ENCODE measurements at places on chromosomes 2 and 18.

DNA sequence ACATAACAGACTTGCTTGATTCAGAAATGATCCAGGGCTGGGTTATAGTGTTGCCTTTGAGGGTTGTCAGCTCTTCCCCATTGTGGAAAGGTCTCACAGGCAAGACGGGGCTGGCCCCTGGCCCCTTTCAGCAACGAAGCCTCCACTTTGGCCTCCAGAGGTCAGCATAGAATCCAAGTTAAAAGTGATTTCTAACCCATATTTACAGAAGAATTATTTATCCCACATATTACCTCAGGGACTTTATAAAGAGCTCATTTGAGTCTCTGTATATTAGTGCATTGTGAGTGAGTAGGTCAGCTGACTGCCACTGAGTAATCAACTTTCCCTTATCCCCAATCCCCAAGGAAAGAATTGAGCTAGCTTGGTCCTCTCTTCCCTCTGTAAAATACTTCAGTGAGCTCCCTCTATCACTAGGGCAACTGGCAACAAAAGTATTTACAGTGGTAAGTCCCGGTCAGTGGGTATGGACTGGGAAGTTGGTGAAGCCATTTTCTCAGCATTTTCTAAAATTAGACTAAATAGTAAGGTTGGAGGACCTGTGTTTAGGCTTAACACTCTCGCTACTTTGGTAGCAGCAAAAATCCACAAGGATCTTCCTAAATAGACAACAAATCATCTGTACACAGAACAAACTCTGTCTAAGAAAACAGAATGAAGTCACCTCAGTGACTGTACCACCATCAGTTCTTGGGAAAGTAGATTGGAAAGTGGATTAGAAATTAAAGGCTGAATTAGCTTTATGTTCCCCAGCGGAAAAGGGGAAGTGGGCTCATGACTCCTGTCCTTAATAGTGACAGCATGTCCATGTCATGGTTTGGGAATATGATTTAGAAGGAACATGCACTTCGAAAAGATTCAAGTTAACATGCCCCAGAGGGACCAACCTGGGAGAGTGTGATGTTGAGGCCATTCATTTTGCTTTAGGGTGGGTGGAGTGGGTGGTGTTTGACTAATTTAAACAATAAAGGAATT lies 171.0 kb upstream of the SIX3 start:
- DNase-seq: no peak

- DNase-seq: no peak
These were observed 26.1 kb upstream of the SEMA4C start for GRCh38 chr2:96895746-96896651.

DNA sequence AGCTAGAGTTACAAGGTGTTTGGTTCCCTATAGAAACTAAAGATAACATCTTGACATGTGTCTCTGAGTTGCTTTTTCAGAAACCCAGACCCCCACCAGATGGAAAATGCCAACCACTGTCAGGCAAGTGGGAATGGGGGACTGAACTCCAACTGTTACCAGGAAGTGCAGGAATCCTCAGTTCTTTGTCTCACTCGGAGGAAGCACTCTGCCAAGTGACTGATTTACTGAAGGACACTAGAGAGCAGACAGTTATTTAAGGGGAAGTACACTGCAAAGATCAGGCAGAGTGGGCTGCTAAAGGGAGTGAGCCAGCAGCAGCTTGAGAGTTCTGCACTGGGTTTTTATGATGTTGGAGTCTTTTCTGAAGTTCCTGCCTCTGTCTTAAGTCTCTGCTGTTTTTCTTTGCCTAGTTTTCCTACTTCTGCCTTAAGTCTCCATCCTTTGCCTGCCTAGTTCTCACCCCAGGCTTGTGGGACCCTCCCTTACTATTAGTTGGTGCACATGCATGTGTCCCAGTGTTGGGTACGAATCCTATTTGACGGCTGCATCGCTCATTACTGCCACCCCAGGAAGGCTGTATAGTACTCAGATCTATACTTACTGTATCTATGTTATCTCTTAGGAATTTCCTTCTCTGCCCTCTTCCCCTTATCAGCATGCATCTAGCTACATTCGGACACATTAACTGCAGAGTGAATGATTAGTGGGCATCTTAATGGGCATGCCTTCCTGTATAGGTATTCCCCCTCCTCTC lies 97.1 kb downstream of the TEX51 start:
- no peak for DNase-seq

- DNase-seq: no peak
These were observed 4.0 kb downstream of the PTPN2 start for GRCh38 chr18:12879840-12880540.

DNA sequence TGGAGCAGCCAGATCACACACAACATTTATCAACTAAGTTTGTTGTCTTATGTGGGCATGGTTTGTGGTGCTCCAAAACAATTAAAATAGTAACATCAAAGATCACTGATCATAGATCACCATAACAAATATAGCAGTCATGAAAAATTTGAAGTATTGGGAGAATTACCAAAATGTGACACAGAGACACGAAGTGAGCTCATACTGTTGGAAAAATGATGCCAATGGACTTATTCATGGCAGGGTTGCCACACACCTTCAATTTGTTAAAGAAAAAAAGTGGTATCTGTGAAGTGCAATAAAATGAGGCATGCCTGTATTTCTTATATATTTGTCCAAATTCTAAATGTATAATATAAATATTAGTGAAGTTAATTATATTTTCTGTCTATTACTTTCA lies 42.9 kb upstream of the CABYR start:
- no peak for DNase-seq

- DNase-seq: no peak
These were observed 158.2 kb downstream of the STK39 start for GRCh38 chr2:168089200-168089599.

GRCh38 chr2:179447839-179448447 lies 183.3 kb upstream of the SESTD1 start:
- no peak for DNase-seq

GRCh38 chr2:175030380-175031271 lies 25.4 kb upstream of the CHN1 start:
- no peak for DNase-seq

GRCh38 chr2:165469417-165469816 lies at the start of gene CSRNP3:
Gene CSRNP3 (plus strand): TSS chr2:165469698. CDS start chr2:165595066, 125,368 bp downstream.
- DNase-seq: no peak

DNA sequence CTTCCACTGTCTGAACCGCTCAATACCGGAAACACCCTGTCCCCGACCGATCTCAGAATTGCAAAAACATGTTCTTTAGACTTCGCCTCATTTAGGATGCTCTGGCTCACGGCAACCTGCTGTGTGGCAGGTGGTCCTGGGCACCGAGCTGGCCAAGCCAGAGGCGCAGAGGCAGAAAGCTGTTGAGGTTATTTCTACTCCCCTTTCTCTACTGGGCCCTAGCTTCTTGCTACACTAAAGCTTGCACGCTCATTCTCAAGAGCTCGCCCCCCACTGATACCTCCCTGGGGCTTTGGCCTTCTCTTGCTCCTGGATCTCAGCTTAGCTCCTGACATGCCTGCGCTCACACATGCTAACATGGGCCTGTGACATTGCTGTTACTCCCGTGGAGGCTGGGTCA lies 417.4 kb downstream of the LPIN1 start:
- no peak for DNase-seq

- no peak for DNase-seq
These were observed 28.1 kb downstream of the CCDC68 start for GRCh38 chr18:54931152-54931551.

DNA sequence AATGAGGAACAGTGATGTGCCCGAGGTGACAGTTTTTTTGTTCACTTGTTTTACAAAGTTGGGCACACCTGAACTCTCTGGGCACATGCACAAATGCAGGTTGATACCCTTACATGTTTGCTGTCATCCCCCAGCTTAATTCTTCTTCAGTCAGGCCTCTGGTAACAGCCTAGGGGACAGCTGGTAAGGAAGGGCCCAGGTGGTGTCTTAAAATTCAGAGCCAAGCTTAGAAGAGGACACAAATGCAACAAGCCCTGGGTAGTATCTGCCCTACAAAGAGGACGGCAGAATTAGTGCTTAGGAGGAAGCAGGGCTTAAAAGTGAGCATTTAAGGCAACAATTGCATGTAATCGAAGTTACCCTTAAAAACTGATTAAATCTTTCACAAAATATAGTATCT lies 171.9 kb upstream of the ACAA2 start:
- no peak for DNase-seq

- DNase-seq: no peak
These were observed 64.2 kb upstream of the LMAN1 start for GRCh38 chr18:59423259-59423658.

DNA sequence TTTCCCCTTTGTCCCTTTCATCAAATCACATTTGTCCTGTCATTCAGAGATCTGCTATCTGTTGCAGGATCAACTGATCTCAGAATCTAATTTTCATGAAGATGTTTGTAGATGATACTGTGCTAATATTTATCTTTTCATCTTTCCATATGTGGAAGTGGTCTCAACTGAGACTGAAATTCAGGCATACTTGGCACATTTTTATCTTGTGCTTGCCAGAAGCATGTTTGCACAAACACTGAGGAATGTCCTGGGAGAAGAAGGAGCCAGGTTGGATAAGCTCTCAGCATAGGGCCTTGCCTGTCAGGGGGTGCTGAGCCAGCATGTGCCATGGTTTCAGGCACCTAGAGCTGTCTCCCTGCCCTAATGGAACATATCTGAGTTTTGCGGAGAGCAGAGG lies 24.5 kb upstream of the MMADHC start:
- DNase-seq: no peak

GRCh38 chr2:108906403-108907077 lies 82.5 kb downstream of the EDAR start:
- no peak for DNase-seq

GRCh38 chr2:29314816-29315571 lies 199.8 kb downstream of the CLIP4 start:
- no peak for DNase-seq

DNA sequence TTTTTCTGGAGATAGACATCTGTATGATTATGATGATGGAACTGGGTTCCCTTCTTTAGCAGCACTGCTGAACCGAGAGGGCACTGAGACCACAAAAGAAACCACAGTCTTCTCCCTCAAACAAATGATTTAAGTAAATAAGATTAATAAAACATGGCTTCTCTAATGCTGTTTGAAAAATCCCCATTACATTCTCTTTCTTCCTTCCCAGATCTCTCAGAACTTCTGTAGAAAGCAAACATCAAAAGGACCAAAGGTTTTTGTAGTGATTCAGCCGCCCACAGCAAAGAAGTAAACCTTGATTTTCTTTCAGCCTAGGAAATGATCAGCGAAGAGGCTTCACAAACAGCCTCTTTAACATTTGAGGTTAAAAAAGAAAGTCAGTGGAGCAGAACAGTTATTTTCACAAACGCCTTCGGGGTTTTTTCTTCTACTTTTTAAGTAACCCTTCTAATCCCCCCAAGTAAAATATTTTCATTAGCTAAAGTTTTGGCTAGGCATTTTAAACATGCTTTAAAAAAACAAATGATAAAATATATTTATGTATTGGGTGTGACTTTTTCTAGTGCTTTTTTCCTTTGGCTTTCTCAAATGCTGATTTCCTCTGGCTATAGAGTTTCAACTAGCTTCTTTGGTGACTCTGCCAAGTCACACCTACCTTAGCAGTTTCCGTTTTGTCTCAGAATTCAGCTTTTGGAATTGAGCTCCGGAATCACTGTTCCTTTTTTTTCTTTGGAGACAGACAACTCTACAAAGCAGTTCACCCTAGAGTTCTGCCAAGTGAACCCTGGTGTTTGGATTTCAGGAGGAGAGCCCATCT lies 89.6 kb downstream of the UPP2 start:
- no peak for DNase-seq

- no peak for DNase-seq
These were observed 86.3 kb upstream of the LGALSL start for GRCh38 chr2:64367444-64368232.

GRCh38 chr2:216110620-216111019 lies 1.5 kb downstream of the XRCC5 start:
- no peak for DNase-seq

DNA sequence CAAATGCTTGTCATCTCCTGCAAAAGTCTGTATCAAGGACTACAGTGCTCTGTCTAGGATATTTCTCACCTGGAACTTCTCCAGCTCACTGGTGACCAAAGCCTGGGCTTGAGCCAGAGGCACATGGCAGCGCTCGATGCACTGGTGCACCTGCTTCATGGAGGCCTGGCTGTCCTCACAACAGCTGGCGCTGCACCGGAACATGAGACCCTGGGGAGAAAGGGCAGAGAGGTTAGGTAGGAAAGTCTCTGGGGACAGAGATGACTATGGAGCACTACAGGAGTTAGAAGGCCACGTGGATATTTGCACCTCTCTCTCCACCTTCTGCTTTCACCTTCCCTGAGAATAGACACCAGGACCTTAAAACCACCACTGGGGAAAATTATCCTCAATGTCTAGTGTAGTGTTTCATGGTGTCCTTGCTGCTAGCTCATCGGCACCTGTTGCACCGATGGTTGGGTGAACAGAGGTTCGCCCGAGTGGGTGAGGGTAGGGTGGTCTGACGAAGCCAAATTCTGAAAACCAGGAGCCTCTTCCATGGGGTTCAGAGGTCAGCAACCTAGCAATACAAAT lies 1.0 kb downstream of the FAM136A start:
- no peak for DNase-seq

DNA sequence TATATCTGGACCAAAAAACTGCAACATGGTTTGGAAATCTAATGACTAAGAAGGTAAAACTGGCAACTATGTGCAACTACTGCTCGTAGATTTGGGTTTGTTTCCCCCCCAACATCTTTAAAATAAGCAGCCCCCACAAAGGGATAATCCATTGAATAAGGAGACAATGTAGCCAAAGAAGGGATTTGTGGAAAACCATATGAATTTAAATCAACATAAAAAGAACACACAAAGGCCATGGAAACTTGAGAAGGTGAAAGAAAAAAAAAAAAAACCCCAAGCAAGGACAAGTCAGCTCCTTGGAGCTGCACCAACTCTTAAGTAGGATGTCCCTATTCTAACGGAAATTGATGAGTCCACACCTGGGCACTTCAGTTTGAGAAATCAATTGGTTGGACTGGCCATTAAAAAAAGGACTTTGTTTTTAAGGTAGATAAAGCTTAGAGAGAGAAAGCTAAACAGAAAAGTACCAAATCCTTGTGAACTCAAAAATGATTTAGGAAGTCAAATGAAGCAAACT lies 53.7 kb upstream of the ST8SIA5 start:
- no peak for DNase-seq

GRCh38 chr2:168192839-168193616 lies 54.4 kb downstream of the STK39 start:
- DNase-seq: no peak

DNA sequence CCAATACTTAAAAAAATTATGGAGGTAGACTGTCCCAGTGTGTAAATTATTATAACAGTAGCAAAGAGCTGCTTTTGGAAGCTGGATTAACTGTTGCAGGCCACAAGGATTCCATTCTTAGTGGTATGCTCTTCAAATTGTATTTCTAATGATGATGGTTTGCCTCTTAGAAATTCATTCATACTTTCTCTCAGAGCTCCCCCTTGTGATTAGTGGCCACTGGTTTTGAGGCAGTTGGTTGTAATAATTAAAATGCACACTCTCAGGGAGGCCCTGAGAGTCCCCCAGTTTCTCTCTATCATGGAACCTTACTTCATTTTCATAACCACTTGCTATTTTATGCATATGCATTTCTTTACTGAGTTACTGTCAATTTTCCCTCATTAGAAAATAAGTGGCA lies 122.5 kb downstream of the PLA2R1 start:
- no peak for DNase-seq

GRCh38 chr18:9740071-9740470 lies 32.0 kb downstream of the RAB31 start:
- DNase-seq: no peak

GRCh38 chr18:10421859-10422258 lies 32.6 kb upstream of the APCDD1 start:
- DNase-seq: peak; percentile 40

- no peak for DNase-seq
These were observed 77.4 kb downstream of the NRP2 start for GRCh38 chr2:205759732-205760131.

Data from psoas muscle (tissue), 8 donors.